ENCODE measurements at places on chromosomes 7 and 10.

DNA sequence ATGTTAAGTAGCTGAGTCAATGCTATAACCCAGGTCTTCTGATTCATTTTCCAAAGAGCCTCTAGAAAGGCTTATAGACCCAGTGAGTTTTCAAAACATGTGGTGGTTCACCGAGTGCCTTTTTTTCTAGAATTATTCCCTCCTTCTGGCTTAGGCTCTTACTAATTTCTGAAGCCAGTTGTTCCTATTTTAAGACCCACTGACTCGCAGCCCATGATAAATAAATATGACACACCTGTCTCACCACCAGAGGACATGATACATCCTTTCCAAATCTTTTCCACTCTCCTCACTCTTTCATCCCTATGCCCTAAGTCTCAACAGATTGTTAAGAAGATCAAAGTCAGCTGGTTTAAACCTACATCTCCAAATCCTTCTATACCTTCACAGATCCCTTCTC is 126.0 kb upstream of the WNT16 start:
- DNase-seq: no peak

DNA sequence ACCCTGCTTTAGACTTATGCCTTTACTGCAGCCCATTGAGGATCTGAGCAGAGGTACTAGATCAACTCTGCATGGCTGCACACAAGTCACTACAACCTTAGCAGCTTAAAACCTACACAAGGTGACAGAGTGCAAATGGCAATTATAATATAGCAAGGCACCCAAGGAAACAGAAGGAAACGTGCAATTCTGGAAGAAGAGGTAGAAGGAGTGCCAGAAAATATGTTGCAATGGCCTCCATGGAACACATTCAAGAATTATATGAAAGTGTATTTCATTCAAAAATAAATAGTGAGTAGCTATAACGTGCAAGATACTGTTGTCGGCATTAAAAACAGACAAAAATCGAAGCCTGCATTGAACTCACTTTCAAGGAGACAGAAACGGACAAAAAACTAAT is 2.9 kb upstream of the AKR1C8 start:
- no peak for DNase-seq

DNA sequence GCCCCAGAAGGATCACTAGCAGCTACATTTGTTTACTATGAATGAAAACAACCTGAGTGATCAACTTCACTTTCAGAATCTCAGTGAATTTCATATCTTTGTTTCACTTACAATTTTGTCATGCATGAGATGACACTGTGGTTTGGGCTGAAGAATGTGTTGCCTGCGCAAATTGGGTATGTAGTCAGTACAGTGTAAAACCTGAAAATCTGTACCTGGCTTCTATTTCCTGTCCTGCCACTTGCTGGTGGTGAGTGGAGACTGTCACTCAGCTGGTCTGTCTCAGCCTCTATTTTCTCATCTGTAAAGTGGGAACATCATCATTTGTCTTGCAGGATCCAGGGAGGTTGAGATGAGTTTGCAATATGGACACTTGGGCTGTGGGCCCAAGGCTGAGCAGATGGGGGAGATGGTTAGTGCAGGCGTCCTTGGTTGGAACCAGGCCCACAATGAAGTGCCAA is 118.0 kb downstream of the WDFY4 start:
- DNase-seq: no peak

DNA sequence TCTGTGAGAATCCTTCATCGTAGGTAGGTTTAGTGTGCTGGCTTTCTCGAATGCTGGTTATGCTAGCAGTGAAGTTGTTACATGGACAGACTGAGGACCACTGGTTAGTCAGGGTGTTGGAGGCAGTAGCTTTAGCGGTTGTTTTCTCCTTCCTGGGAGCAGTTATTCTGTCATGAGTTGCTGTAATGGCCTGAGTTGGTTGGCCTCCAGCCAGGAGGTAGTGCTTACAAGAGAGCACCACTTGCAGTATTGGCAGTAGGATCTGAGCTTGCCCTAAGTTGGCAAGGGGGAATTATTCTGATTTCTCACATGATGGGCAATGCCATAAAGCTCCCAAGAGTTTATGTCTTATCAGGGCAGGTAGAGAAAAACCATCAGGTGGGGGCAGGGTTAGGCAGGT is 58.0 kb downstream of the IPMK start:
- no peak for DNase-seq

DNA sequence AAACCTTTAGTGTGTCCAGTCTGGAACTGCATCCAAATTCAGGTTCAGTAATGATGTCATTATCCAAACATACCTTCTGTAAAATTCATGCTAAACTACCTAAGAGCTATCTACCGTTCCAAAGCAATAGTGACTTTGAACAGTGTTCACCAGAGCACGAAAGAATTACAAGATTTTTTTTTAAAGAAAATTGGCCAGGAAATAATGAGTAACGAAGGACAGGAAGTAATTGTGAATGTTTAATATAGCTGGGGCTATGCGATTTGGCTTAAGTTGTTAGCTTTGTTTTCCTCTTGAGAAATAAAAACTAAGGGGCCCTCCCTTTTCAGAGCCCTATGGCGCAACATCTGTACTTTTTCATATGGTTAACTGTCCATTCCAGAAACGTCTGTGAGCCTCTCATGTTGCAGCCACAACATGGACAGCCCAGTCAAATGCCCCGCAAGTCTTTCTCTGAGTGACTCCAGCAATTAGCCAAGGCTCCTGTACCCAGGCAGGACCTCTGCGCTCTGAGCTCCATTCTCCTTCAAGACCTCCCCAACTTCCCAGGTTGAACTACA is 694 bp upstream of the FAS start:
- DNase-seq: no peak

- no peak for DNase-seq
Measured at GRCh38 chr7:51298912-51299311, 17.7 kb downstream of the COBL start.

GRCh38 chr7:66267249-66267648 is 62.1 kb downstream of the TPST1 start:
- DNase-seq: no peak

- DNase-seq: no peak
Measured at GRCh38 chr10:96263176-96263575, 8.2 kb downstream of the BLNK start.

DNA sequence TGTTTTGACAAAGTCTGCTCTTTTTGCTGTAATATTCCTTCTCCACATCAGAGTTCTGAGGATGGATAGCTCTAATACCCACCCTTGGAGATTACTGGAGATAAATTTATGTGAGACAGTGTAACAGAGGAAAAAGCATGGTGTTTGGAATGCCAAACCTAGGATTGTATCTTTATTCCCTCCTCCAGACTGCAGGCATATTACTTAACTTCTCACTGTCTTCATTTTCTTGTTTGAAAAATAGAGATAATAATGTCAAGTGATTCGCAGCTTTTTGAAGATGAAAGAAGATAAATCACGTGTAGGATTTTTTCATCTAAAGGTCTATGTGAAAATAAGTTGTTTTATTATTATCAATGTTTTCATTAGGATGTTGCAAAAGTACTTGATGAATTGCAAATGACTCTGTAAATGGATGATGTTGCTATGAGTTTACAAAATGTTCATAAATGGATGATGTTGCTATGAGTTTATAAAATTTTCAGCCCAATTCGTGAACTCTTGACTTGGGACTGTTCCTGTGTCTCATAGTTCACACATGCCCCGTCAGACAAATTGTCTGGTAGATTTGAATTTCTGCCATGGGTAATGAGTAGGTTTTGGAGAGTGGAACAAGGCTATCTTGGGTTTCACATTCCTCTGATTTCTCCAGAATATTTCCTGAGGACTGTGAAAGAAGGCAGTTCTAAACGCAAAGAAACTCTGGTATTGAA is 113.1 kb upstream of the IGFBP3 start:
- DNase-seq: no peak
